ENCODE measurements at places on chromosomes 6 and 20.

GRCh38 chr20:17525650-17526049, 5.5 kb downstream of the BFSP1 start:
- DNase-seq, result no peak

- no peak for DNase-seq
These were observed 54.5 kb downstream of the IPCEF1 start for GRCh38 chr6:154301839-154302752.

- DNase-seq, result no peak
These were observed 23.2 kb downstream of the TNXB start for GRCh38 chr6:32085759-32086459.

GRCh38 chr6:26121141-26122004, 34.1 kb downstream of the HFE start:
- no peak for DNase-seq

- DNase-seq, result no peak
These were observed 106.6 kb downstream of the RTN4IP1 start for GRCh38 chr6:106522562-106523250.

DNA sequence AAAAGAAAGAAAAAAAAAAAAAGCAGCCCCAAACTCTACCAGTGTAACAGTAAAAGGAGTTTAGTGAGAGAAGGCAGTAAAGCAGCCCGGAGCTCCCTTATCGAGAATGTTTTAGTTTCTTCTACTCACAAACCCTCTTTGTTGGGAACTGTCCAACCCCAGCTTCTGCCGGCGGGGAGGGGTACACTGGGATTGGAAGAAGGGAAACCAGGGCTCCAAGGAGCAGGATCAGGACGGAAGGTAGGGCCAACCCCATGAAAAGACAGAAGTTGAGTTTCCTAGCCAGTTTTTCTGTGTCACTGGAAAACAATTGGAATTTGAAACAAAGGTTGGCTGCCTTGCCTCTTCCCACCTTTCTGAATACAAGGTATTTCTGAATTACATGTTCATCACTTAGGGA, 66.0 kb downstream of the KIZ start:
- no peak for DNase-seq

DNA sequence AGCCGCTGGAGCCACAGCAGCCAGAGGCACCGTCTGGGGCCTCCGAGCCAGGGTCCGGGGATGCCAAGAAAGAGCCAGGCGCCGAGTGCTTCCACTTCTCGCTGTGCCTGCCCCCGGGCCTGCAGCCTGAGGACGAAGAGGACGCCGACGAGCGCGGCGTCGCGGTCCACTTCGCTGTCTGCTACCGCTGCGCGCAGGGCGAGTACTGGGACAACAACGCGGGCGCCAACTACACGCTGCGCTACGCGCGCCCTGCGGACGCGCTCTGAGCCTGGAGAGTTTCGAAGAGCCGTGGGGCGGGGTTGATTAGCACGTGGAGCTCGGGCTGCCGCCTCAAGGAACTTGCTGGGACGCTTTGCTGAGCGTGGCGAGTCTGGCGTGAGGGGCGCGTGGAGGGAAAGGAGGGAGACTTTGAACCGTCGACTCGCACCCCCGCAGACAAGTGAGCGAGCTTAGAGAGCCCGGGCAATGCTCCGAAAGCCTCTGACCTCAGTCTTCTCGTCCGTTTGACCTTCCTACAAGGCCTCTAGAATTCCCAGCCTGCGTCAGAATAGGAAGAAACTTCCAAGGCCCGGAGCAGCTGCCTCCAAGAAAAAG, 1.3 kb downstream of the PPP1R3G start:
- DNase-seq, result no peak

GRCh38 chr6:139436200-139436956, 61.9 kb upstream of the CITED2 start:
- no peak for DNase-seq

- DNase-seq, result no peak
These were observed 11.1 kb downstream of the TOX2 start for GRCh38 chr20:43925801-43926200.

GRCh38 chr6:28349892-28350737, at the start of gene ZKSCAN3:
Gene ZKSCAN3, plus strand, starts transcription at chr6:28349947. Its CDS starts 9,640 bp downstream, at chr6:28359587.
- DNase-seq, result peak; percentile 82

DNA sequence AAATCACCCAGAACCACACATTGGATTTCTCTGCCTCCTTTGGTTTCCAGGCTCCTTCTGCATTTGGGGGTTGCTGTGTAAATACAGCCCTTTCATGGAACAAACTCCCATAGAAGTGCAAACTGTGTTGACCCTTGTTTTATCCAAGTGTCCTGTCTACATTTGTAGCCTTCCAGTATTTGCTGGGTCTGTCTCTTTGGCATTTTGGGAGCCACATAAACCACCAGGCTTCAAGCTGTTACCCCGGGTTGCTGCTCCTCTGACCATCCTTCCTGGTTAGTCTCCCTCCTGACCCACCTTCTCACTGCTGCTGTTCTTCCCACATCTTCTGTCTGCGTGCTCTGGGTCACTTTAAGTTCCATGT, 7.6 kb upstream of the MTHFD1L start:
- DNase-seq, result no peak

DNA sequence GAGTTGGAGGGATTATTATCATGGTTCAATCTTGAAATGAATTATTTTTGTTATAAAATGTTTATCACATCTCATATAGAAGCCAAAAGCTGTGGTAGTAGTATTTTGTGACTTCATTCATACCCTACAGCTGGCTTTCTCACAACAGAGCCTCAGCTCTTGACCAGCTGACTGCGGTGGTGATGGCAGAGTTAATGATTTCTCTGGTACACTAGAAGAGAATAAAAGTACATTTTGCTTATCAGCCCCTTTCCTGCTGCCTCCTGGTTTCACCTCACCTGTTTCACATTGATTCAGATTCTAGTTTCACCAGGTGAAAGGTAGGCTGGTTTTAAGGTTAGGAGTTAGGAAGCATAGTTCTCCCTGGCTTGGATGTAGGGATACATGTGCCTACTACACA, 55.7 kb downstream of the AFG1L start:
- DNase-seq, result no peak

GRCh38 chr6:96234444-96234843, 218.7 kb downstream of the FUT9 start:
- DNase-seq, result no peak

DNA sequence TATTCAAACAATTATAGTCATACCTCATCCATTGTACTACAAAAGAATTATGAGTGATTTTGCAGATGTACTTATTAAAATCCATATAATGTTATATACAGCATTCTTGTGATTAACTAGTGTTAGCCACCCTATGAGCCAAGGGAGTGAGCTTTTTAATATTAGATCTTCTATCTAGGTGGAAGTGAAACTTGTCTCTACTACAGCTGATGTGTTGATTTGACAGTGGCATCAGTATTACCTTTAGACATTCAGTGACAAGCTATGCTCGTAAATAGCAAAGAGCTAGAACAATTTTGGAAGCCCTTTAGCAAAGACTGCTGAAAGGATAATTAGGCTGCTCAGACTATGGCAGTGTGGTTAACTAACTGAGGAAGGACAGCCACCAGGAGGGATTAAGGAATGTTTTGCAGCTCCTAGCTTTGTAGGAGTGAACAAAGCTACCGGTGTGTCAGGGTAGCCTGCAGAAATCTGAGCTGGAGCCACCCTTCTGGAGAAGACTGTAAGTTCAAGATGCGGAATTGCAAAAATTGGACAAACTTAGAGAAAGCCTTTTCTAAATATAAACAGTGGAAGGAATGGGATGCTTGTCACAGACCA, 73.7 kb downstream of the AFG1L start:
- DNase-seq, result no peak

DNA sequence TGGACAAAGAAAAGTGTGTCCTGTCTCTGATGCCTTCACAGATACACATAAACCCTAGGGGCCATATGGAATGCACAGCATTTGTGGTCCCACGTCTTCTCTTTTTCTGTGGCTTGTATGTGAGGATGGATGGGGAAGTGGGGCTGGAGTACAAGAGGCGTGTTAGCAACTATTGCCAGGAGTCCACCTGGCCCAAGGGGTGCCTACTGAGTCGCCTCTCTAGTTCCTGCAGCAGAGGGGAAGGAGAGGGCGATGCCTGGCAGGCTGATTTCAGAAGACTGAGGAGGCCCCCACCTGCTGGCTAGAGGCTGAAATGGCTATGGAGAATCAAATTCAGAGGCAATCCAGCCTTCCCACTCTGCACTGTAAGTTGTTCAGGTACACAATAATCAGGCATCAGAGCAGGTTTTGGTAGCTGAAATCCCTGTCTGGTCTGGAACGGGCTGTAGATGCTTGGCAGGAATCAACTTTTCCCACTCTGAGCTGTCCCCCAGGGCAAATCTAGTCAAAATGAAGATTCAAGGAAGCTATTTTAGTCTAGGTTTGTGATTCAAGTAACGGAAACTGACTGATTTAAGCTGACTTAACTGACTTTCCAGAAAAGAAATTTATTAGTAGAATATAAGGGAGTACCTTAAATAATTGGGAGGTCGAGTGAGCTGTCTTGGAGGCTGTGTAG, 14.9 kb upstream of the PPARD start:
- peak; percentile 68 for DNase-seq

GRCh38 chr20:37335642-37336368, 10.1 kb upstream of the SRC start:
- DNase-seq, result no peak

DNA sequence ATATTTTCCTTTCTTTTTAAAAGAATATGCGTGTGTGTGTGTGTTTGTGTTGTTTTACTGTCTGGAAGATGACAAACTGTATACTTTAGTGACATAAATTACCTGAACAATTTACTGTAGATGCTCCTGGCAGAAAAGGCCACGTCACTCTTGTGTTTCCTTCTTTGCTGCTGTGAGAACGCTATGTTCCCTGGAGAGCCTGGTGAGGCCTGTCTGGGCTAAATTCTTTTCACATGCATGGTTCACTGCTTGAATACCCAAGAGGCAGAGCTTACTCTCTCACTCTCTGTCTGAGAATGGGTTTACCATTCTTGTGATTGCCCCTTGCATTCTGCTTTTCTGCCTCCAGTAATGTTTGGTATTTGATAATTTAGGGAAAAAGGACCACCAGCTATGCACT, 64.3 kb downstream of the EDN1 start:
- DNase-seq, result no peak

DNA sequence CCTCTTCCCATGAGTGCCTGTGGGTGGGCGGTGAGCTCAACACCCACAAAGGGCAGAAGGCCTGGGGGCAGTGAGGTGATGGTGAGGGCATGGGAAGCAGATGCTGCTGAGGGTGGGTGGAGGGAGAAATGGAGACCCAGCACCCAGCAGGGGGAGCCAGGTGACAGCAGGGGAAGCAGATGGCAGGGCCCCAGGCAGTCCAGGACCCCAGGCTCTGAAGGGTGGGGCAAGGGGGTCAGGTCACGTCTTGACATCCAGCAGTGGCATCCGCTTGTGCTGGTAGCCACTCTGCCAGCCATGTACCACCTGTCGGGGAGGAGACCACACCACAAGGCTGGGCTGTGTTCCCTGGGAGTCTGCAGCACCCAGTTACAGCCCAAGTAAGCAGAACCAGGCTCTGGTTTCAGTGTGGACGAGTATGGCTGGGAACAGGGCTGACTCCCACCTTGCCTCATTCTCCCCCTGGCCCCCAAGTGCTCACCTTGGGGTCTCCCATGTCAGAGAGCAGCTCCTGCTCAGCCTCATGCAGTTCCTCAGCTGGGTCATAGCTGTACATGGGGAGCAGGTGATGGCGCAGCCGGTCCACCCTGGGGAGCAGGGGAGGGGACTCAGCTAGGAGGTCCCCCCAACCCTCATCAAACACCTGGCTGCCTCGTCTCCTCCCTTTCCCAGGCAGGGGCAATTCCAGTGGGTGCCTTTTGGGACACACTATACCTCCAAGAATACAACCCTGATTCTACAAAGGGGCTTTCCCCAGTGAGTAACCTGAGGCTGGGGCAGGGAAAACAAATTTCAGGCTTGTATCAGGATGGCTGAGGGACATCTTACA, 2.0 kb downstream of the SMIM29 start:
- peak; percentile 40 for DNase-seq

DNA sequence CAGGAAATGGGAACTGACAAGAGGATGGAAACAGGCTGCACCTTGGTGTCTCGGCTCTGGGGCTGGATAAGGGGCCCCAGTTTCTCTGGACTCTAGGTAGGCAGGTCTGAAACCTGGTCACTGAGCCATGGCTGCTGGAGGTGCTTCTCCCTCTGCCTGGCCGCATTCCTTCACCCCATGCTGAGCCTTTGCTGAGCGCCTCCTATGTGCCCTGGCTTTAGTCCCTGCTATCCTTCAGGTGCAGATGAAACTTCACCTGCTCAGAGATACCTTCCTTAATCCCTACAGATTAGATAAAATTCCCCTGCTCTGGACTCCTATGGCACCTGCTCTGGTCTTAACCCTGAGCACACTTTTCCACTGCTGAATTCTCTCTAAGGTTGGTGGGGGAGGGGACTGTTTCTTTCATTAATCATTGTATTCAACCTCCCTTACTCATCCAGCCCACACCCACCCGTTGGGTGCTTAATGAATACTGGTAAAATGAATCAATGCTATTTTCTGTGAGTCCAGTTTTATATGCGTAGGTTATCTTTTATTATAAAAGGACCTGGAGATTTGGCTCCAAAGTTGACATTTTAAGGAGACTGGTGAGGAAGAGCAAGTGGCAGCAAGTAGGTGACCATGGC, 19.3 kb downstream of the MYLK4 start:
- DNase-seq, result no peak

DNA sequence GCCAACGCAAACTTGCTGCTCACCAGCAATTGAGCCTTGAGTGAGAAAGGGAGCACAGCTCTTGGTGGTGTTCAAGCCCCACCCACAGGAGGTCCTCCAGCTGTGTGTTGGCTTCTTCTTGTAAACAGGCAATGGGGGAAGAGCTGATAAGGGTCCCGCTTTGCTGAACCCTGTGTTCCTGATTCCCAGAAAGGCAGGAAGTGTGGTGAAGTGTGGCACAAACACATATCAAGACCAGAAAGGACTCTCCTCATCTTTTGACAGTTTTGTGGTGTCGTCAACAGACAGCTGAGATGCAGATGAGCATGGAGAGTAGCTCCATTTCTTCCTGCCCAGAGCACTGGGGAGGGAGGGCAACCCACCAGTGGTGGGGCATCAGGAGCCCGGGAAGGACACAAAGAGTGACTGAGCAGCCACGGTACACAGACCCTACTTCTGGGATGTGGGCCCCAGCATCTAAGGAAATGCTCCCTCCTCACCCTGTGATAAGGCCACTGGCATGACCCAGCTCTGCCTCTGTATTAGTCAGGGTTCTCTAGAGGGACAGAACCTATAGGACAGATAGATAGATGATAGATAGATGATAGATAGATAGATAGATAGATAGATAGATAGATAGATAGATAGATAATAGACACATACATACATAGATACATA, 188.9 kb upstream of the TAB2 start:
- no peak for DNase-seq

DNA sequence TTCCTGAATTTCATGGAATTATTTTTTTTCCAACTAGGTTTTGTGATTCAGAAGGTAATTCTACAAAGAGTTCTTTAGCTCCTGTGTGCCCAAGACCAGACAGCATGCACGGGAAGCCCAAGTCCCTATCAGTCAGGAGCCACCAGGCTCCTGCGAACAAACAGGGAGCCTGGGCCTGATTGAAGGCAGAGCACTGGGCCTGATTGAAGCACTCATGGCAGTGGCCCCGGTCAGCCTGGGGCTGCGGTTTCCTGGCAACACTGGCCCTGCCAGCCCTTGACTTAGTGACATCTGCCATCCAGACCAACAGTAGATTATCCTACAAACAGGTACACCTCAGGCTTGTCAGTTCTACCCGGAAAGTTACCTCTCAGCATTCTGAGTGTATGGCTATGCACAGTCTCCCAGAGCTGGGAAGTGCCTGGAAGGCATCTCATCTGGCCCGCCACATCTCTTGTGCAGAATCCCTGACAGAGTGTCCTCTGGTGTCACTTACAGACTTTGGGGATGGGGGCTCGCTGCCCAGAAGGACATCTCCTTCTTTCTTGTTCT, 133.8 kb downstream of the VEGFA start:
- DNase-seq, result no peak

- no peak for DNase-seq
These were observed 111.8 kb downstream of the MAP7 start for GRCh38 chr6:136438441-136438840.

Data from stimulated activated naive CD4-positive, alpha-beta T cell treated with Interleukin-2 at 50 U/mL for 16 hours (primary cell).